Activated naive CD4-positive, alpha-beta T cell treated with anti-CD3 and anti-CD28 coated beads, Interleukin-2, amount 50 U/mL, for 72 hours (primary cell): ENCODE measurements at places on chromosomes 16 and 17. TPM values are rescaled to one million over a fixed set of nuclear protein-coding genes. Genes with fewer than 3 reads are reported as not detected.

GRCh38 chr17:67156269-67157199 lies 88.5 kb downstream of the HELZ start:
- DNase-seq = no peak

The C17orf78 gene
- total RNA-seq = not detected

The HBZ gene
- not detected for total RNA-seq

The MYO1C gene
- total RNA-seq = 10.6 TPM

The TMC8 gene
- 165 TPM for total RNA-seq

GRCh38 chr17:13933441-13934276 lies 135.6 kb upstream of the COX10 start:
- DNase-seq = no peak

The COX6A2 gene
- total RNA-seq = not detected

- DNase-seq = no peak
Measured at GRCh38 chr16:66899945-66900710, 18.6 kb downstream of the CDH16 start.

The LRRC75A gene
- 0.41 TPM for total RNA-seq

- DNase-seq = peak; percentile 67
Measured at GRCh38 chr17:1197781-1198490, 18.2 kb upstream of the ABR start.

The VPS25 gene
- total RNA-seq = 62.2 TPM

The CCL14 gene
- total RNA-seq = not detected

DNA sequence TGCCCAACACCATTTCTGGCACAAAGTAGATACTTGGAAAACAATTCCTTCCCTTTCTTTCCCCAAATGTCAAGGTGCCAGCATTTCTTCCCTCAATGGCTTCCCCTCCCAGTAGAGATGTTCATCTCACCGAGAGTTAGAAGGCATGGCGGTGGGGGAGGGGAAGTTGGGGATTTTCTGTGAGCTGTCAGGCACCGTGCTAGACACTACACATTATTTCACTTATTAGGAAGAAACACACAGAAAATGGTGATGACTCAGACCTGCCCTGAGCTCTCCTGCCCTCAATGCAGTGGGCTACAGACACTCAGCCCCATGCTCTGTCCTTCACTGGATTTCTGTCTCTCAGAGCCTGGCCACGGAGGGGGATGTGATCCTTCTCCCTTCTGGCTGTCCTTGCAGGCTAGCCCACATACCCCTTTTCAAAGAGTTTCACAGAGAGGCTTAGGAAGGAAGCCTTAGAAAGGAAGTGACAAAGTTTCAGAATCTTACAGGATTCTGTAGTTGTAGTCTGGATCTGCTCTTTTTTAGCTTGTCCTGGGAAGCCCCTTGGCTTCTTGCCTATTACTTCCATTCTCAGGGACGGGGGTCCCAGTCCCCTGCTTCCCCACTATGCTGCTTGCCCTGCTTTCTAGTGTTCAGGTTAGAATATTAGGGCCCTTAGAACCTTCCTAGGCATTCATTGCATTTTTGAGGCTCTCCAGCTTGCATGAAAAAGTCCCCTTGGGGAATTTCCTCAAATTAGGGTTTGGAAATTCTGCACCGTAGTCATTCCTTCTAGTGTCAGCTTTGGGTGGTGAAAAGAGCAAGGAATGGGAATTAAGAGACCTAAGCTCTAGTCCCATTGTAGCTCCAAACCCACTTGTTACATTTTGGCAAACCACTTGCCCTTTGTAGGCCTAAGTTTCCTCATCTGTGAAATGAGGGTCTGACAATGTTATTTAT lies 12.2 kb upstream of the CCL5 start:
- no peak for DNase-seq

DNA sequence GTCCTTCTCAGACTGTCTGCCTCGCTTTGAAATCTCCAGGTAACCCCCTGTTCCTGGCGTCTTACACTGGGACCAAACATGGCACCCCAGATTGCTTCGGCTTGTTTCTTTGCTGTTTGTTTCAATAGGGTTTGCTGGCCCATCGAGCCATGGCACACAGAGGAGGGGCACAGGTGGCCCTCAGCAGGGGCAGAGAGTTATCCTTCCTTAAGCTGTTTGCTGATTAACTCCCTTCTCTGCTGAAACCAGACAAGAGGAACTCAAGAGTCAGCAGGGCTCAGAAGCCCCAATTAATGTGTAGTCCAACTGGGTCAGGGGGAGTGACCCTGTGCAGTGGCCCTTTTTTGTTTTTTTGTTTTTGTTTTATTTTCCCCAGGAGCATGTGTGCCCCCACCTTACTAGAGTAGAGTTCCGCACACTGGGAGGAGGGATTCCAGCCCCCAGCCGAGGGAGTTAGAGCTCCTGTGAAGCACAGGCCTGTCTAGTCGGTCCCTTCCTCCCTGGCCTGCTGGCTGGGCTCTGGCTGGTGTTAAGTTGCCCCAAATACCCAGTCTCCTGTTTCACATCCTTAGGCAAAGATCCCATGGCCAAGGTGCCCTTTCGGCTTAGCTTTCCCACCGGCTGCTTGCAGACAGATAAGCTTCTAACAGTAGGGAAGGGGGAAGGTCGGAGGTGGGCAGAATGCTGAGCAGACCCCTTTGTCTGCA lies 39.3 kb downstream of the YPEL2 start:
- DNase-seq = no peak

GRCh38 chr17:36153895-36154610 lies 22.4 kb downstream of the TBC1D3B start:
- DNase-seq = no peak

The HOXB7 gene
- total RNA-seq = 1.1 TPM

DNA sequence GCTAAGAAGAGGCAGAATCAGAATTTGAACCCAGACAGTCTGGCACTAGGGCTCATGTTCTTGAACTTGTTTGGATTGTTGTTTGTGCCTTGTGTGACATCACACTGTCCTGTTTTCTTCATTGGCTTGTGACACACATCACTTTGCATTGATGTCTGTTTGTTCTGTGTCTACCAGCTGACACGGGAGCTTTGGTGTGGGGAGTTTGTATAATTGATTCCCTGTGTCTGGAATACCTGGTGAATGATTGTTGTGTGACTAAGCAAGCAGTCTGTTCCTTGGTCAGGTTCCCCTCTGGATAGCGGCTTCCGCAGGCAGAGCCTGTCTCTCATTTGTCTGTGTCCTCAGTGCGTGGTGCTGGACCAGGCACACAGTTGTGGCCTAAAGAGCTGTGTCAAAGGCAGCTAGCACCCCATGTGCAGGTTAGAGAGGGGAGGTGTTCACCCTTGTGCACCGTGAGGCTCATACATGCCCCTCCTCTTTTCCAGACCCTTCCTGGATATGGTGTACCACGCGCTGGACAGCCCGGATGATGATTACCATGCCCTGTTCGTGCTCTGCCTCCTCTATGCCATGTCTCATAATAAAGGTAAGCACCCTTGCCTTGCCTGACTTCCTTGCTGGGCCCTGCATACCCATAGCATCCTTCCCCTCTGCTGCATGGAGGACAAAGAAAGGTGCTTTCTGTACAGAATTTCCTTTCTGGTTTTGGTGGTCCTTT lies 80.1 kb downstream of the CLEC16A start:
- no peak for DNase-seq

DNA sequence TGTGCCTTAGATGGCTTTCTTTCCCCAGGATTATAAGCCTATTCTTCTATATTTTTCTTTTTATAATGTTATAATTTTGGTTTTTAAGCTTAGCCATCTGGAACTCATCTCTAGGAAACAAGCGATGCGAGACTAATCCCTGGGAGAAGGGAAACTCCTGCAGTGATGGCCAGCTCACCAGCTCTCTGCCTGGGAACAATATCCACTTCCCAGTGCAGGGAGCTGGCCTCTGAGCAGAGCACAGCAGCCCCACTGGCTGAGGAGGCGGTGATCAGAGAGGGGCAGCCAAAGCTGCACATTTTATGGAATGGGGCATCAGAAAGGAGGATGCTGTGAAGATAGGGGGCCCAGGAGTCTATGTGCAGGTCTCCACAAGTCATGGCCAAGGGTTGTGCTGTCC lies 183.3 kb downstream of the LGALS9B start:
- DNase-seq = no peak

DNA sequence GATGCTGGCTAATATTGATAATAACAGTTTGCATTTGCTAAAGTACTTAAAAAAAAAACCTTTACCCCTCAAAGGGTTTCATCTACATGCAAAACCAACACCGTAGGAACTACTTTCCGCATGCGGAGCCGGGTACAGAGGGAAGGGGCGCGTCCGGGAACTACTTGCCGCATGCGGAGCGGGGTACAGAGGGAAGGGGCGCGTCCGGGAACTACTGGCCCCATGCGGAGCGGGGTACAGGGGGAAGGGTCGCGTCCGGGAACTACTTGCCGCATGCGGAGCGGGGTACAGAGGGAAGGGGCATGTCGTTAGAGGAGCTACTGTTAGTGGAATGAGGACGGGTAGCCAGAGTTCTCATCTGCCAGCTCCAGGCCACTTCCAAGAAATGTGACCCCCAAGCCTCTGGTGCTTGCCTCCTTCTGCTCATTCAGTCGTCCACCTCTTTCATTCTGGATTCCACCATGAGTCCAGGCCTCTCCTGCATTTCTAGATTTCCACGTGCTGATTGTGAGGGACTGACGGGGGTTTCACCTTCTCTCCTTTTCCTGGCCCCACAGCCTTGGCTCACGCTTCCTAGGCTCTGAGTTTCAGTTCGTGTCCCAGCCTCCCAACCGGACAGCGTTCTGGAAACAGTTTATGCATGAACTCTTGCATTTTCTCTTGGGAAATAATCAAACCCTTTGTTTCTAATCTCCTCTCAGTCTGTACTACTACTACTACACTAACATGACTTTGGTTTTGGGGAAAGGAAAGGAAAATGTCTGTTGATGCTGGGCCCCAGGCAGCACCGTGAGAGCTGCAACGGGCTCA lies 26.9 kb downstream of the MINK1 start:
- DNase-seq = no peak

The ARL5C gene
- 0.25 TPM for total RNA-seq

- DNase-seq = peak; percentile 46
Measured at GRCh38 chr16:31875112-31875803, 1.7 kb downstream of the ZNF267 start.

DNA sequence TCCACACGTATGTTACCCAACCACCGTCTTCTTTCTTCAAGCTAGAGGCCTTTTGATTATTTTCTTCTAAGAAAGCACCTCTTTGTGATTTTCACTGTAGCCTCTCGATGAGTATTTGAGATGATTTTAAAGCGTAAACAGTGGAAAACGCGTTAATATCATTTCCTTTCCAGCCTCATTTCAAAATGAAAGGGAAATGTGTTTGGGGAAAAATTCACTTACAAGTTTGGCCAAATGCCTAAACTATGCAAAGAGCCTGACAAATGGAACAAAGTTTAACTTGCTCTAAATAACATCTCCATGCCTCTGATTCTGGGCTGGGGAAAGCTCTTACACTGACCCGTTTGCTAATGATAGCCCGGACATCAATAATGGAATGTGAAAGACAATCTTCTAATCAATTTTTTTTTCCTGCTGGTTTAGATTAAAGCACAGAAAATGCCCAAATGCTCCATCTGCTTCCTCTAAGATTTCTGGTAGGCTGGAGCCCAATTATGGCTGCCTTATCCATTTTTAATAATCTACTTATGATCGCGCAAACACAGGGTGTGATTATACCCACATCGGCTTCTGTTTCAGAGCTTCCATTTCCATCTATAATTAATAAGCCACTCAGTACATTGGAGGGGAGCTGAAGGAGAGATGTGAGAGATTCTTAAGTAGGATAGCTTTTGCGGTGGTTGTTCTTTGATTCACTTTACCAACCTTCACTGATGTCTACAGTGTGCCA lies 43.5 kb downstream of the HS3ST2 start:
- no peak for DNase-seq

DNA sequence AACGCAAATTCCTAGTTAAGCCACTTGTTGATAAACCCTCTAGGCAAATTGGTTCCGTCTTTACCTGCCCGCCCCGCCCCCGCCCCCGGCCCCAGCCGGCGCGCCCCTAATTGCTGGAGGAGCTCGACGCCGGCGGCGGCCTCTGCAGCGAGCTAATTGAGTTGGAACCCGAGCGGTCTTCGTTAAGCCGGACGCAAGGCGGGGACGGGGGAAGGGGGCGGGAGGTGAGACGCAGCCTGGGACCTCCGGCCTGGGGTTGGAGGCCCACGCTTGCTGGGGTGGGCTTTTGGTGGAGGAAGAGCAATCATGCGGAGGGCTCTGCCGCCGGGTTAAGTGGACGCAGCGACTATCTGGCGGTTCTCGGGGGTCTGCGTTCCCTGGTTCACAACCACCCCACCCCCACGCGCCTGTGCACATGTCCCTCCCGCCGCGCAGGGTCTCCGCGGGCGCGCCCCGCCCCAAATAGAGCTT lies 12.7 kb upstream of the FOXF1 start:
- DNase-seq = no peak

The BHLHA9 gene
- not detected for total RNA-seq

The ANKFN1 gene
- not detected for total RNA-seq

DNA sequence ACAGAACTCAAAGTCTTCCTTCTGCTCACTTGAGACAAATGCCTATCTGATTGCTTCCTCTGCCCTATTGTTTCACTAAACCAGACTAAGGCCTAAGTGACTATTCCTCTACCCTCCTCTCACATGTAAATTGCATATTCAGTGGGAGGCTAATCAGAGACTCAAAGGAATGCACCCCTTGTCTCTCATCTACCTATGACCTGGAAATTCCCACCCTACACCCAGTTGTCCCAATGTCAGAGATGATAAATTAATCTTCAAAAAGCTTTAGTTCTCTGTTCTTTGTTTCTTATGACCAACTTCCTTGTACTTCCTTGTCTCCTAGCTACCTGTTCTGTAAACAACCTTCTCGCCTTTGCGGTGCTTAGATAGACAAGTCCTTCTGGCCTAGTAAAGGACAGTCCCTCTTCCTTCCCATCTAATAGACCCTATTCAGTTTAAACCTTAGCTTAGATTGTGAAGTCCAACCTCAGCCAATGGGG lies 76.0 kb downstream of the EMP2 start:
- DNase-seq = no peak

DNA sequence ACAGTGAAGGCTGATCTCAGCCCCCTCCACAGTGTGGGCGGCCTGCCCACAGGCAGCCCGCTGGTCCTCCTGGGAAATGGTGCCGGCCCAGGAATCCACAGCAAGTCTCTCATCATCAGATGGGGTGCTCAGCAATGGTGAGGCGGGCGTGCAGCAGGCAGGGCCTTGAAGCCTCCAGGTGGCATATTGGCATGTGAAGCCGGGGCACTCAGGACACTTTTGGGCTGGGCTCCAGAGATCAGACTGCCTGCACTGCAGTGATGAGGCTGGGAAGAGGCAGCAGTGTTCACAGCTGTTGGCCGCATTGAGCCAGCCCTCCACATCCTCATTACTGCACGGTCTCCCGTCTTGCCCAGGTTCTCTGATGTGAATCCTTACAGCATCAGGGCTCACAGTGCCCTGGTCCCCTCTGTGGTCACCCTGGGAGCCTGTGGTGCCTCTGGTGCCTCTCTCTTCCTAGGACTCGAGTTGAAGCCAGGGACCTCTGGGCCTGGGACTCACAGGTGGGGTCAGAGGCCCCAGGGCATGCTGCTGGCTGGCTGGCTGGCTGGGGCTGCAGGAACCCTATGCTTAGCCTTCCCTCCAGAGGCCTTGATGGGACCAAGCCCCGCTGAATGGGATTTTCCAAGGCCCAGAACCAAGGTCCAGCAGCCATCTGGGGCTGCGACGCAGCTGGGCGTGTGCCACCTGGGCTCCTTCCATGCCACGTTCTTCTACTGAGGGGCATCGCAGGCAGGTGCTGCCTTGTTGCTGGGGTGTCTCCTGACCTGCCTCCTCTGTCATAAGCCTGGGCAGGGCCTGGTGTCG lies 48.6 kb downstream of the TNFRSF13B start:
- no peak for DNase-seq
